Vagina (tissue), 2 donors: ENCODE measurements at places on chromosomes 7 and 10.

DNA sequence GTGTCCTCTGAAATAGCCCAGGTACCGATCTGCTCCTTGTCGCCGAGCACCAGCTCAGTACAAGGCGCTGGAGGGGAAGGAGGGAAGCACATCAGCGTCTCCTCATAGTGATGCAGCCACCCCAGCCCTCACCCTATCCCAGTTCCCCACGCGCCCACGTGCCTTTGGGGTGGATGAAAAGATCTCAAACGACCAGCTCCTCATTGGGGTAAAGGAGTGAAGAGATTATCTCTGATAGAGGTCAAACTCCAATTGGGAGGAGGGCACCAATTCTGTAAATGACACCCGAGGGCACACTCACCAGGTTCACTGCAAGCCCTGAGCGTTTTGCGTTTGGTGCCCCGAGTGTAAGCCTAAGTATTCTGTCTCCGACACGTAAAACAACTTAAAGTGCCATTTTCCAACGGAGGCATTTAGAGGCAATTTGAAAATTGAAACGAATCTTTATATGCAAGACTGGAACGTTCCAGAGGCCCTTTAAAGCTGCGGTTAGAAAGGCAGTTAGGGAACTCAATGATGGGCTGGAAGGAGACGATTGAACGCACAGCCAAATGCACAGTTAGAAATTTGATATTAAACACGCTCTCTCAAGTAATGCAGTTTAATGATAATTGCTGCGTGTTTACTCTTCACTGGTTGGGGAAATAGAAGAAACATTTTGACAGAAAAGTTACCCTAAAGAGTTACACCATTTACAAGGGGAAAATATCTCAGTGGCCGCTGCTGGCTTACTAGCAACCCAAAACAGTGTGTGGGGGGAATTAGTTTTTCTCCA, 8.9 kb upstream of the EMX2 start:
- no peaks in the 10 kb centered on the region for H3K36me3 ChIP-seq
- peak overlapping the region; percentile 35 for H3K4me3 ChIP-seq
- DNase-seq = no peak
- H3K27me3 ChIP-seq = peaks cover 3% of the 10 kb centered on the region

DNA sequence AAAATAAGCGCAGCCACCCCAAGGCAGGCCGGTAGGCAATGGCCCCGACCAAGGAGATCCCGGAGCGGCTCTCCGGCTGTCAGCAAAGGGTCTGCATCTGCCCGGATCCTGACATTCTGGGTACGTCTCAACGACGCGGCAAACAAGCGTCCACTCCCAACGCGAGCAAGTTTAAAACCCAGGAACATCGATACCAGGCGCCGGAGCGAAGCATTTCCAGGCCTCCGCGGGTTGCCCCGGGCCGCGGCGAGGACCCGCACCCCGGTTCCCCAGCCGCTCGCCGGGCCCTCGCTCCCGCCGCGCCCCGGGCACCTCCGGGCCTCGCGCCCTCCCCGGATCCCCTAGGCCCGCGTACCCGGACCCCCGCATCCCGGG, 453 bp downstream of the URGCP start:
- H3K27ac ChIP-seq = peak overlapping the region; percentile 90
- peak overlapping the region; percentile 72 for H3K4me3 ChIP-seq
- DNase-seq = no peak
- H3K36me3 ChIP-seq = no peaks in the 10 kb centered on the region
- H3K4me1 ChIP-seq = peaks cover 54% of the 10 kb centered on the region

GRCh38 chr10:110007161-110007700, 553 bp upstream of the ADD3 start:
- H3K27me3 ChIP-seq = no peaks in the 10 kb centered on the region
- H3K4me1 ChIP-seq = peaks cover 66% of the 10 kb centered on the region
- H3K27ac ChIP-seq = peak overlapping the region; percentile 95
- peak; percentile 93 for DNase-seq
- no peaks in the 10 kb centered on the region for H3K36me3 ChIP-seq

- no peak overlapping the region for H3K27ac ChIP-seq
- no peak overlapping the region for H3K4me3 ChIP-seq
- H3K27me3 ChIP-seq = no peaks in the 10 kb centered on the region
- DNase-seq = no peak
- no peaks in the 10 kb centered on the region for H3K4me1 ChIP-seq
Measured at GRCh38 chr10:13054844-13055243, 45.1 kb upstream of the OPTN start.

DNA sequence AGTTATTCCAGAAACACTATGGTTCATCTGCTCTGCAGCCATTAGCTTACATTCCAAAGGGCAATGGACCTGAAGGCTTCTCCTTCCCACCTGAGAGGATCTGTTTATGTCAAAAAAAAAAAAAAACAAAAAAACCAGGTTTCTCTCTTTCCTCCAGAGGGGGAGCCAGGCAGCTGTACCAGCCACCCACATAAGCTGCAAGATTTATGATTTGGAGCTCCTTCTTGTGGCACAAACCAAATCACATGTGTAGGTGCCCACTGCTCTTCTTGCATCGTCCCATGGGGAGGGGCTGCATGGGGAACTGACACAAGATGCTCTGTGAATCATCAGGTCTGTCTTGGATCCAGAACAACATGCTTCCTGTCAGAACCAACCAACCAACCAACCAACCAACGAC, 231.6 kb upstream of the IGFBP3 start:
- H3K4me1 ChIP-seq = no peaks in the 10 kb centered on the region
- H3K4me3 ChIP-seq = no peak overlapping the region
- DNase-seq = no peak
- no peak overlapping the region for H3K27ac ChIP-seq
